Activated naive CD8-positive, alpha-beta T cell treated with anti-CD3 and anti-CD28 coated beads, Interleukin-2, amount 10 ng/mL, durations not matched to agents 7 days and 5 days (primary cell): ENCODE measurements at places on chromosomes 7 and 10. TPM values are rescaled to one million over a fixed set of nuclear protein-coding genes. Genes with fewer than 3 reads are reported as not detected.

The ETV1 gene
- total RNA-seq: 0.45 TPM

The SLC25A40 gene
- total RNA-seq: 47.6 TPM

DNA sequence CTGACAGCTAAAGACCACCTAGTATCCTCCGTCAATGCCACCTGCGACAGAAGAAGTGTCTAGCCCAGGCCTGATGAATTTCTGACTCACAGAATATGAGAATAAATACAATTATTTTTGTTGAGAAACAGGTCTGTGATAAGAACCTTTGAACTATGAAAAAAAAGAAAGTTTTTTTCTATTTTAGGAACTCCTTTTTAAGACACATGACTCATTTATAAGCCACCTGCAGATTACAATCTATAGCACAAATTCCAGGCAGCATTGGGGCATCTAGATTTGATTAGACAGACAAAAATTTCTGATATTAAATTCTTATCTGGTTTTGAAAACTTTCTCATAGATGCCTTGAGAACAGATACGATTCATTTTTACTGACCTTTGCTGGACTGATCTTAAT lies 256.7 kb upstream of the LYZL1 start:
- DNase-seq: no peak

The PLPP4 gene
- not detected for total RNA-seq

The PPIF gene
- 57.0 TPM for total RNA-seq
